Stimulated activated CD8-positive, alpha-beta memory T cell treated with anti-CD3 and anti-CD28 coated beads, Interleukin-7, amount 100 ng/mL, for 24 hours (primary cell): ENCODE measurements at places on chromosomes 3 and 15.

DNA sequence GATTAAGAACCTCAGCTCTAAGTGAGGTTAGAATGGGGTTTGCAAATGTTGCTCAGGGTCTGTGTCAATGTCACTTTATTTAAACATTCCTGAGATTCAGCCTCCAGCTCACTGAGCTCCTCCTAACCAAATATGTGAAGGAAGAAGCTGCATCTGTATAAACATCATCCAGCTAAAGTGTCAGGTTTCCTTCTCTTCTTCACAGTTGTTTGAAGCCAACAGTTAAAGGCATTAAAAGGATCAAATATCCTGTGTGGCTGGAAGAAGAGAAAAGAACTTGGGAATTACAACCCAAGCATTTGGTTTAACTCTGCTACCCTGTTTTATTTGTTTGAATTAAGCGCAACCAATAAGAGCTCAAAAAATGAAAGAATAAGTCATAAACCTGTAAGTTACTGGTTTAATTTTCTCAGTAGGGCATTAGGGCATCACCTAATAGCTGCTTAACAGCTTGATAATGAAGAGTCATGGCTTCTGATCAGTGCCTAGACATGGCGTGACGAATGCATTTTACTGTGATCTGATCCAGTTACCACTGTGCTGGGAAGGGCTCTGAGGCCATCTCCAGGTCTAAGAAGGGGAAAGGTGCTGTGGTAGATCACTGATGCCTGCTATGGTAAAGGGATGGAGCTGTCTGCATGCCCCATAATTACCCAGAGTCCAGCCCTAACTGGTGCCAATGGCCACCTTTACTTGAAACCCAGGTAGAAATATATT, 165.7 kb upstream of the TSC22D2 start:
- DNase-seq = no peak

DNA sequence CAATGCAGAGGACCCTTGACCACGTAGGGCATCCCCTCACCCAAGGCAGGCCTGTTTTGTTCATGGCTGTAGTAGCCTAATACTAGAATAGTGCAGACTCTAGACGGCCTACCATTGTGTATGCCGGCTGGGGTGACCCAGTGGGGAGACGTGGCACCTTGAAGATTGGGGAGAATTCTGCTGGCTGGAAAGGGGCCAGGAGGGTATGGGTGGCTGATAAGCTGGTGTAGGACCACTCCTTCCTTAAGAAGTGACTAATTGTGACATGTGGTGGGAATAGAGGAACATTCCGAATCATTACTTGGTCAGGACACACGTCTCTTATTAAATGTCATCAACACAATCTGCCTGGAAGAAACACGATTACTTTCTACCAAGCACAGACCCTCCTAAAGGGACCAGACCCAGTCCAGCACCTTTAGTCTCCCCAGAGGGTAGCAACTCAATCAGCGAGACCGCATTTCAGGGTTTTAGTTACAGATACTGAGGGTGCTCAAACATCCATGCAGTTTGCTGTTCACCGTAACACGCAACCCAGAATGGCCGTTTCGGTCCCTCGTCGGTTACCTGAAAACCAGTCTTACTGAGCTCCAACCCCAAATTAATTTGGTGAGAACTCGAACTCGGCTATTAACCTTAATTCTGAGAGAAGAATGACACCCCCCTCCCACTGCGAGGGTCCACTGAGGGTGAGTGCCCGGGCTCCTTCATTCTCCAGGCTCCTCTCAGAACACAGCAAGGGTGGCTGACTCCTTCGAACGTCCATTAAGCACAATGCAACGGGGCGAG, 1.6 kb upstream of the KLF13 start:
- no peak for DNase-seq

DNA sequence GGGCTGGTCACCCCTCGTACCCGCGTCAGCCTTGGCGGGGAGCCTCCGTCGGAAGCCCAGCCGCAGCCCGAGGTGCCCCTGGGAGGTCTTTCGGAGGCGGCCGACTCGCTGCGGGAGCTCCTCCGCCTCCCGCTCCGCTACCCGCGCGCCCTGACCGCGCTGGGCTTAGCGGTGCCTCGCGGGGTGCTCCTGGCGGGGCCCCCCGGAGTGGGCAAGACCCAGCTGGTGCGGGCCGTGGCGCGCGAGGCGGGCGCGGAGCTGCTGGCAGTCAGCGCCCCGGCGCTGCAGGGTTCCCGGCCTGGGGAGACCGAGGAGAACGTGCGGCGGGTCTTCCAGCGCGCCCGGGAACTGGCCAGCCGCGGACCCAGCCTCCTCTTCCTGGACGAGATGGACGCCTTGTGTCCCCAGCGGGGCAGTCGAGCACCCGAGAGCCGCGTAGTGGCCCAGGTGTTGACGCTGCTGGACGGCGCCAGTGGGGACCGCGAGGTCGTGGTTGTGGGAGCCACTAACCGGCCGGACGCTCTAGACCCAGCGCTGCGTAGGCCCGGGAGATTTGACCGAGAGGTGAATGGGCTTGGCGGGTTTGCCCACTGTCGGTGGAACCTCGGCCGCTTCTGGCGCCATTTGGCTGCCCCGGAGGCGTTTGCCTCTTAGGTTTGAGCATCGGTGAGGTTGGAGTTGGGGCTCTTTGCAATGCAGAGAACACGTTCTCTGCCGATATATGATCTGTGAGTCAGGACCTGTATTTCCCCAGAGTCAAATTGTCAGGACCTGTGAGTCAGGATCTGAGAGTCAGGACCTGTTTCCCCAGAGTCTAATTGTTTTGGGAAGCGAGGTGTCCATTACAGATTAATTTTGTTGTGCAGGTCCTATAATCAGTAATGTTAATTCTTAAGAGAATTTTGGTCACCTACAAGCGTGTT, 24.9 kb upstream of the GATM start:
- DNase-seq = no peak

DNA sequence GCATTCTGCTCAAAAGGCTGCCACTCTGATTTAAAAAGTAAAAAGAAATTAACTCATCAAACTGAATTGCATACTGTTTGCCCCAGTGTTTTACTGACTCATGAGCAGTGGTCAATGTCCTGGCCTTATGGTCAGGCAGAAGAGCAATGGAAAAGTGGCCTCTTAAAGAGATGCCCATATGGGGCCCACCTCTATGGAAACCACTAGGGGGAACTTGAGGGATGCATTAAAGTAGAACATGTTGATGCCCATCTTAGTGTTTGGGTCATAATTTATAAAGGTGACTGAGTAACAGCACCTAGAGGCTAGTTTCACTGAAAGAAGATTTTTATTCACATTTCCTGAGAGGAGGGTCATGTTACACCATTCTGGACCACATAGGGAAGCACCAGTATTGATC, 66.5 kb upstream of the RNU6-1 start:
- DNase-seq = no peak

- no peak for DNase-seq
These were observed 104.7 kb downstream of the SEMA6D start for GRCh38 chr15:47822048-47822447.

DNA sequence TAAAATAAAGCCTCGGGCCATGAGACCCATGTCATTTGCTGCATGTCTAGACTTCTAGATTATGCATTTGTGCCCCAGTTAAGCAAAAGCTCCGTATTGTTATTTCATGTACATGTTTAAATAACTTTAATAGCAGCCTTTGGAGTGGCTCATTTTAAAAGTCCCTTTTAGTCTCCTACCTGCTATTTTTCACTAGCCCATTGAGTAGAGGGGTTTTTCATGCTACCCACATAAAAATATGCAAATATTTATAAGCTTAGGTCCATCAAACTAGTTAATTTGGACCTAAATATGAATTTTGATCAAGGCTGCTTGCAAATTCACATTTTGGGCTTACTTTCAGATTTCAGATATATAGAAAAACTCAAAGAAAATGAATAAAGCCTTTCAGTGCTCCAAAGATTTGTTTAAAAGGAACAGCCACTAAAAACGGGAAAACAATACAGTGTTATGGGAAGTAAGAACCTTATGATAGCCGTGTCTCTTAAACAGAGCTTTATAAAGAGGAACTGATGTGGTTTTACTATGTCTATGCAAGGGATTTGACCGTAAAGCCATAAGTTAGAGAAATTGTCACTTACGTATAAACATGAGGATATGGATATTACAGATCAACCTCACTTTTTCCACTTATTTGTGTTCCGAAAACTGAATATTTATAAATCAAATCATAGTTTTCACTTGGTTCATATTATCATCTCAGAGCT, 30.0 kb downstream of the FILIP1L start:
- DNase-seq = no peak

DNA sequence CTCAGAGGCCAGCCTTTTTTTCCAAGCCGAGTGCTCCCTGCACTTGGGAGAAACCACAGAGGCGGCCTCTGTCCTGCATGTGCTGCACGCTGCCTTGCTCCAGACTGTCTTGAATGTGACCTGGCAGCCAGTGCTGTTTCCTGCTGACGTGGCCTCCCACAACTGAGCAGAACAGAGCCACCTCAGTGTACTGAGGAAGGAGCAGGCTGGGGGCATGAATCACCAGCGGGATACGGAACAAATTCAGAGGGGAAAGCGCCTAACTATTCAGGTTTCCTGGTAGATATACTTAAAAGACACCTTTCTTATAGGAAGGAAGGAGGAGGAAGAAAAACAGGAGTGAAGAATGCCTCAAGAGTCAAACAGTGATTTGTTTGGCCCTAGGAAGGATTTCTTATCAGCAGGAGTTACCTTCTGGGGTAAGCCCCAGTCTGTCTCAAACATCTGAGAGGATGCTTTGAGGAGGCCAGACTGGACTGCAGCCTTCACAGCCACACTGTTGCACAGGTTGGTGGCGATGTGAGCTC, 114.0 kb downstream of the FNDC3B start:
- DNase-seq = no peak

GRCh38 chr15:83192742-83193141, 14.9 kb downstream of the HDGFL3 start:
- no peak for DNase-seq

DNA sequence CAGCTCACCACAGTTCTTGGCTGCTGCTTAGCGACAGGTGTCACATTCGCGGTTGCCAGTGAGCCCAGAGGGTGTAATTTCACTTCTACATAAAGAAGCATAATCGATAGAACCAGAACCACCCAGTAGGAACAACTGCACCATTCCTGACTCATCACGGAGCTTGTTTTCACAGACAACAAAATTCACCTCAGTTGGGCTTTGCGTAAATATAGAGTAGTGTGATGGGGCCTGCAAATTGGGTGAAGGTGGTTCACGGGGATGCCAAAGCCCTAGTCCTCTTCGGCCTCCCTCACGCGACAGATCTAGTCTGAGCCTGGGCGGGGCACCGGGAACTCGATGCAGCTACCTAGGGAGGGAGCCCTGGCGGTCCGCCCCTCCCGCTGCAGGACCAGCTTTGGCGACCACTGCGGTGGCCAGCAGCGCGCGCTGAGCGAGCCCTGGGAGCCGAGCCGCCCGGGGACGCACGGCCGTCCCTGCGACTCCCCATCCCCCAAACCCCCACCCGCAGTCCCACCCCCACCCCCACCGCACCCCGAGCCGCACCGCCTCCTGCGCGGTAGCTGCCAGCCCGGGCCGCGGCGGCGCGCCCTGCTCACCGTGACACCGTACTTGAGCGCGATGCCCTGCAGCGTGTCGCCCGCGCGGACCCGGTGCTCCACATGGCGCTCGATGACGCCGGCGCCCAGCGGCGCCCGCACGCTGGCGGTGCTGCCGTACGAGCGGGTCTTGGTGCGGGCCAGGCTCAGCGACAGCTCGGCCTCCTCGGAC, 519 bp downstream of the LYSMD2 start:
- DNase-seq = no peak

GRCh38 chr3:6807967-6808588, 52.8 kb upstream of the GRM7 start:
- no peak for DNase-seq

DNA sequence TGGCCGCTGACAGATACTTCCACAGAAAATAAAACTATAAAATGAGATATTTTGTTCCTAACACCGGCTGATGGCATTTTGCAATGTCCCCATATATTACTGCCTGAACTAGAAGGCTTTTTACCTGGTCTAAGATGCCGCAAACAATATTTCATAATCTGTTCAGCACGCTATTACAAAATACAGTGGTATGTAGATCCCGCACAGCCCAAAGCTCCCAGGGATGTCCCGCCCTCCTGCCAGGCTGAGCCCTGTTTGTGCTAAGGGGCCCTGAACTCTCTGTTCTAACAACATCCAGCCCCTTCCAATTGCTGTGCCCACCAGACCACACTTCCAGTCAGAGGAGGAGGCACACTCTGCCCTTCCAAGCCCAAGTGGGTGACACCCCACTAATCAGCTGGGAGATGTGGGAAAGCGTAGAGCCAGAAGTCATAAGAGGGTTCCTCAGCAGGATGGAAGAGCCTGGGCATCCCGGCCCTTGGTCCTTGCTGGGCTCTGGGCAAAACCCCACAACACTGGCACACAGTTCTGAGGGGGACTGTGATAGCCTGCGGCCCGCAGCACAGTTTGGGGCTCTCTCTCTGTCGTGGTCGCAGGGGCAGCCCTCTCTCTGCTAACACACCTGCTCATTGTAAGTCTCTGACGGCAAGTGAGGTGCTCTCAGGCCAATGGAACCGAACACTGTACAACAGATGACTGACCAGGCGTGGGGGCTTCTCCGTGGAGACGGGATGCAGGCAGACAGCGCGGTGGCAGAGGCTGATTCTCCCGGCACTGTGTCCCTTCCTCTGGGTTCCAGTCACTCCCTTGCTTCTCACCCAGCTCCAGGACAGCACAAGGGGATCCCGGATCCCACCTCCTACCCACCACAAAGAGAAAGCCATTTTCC, 55.2 kb downstream of the PCSK6 start:
- DNase-seq = no peak

DNA sequence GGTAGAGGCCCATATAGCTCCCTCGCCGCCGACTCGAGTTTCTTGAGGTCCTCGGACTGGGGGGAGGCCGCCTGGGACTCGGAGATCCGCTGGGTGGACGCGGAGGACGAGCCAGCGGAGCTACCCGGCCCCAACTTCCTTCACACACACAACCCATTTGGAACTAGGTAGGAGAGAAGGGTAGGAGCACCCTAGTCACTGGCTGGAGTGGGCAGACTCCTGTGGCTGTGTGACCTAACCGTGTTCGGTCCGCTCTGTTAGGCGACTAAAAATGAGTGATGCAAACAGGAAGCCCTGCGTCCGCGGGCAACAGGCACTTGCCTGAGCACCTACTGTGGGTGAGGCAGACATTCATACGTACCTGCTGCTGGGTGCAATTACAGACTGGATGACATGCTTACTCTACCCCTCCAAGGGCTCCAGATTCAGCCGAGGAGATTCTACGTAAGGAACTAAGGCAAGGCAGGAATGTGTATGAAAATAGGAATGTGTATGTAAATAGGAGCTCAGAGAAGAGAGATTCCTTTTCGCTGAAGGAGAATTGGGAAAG, 4.6 kb upstream of the SIN3A start:
- DNase-seq = peak; percentile 8

GRCh38 chr3:182644790-182645433, 148.4 kb upstream of the ATP11B start:
- DNase-seq = no peak
